ENCODE measurements at places on chromosomes 11 and 22.

GRCh38 chr22:32083000-32083399, 39.9 kb downstream of the SLC5A1 start:
- DNase-seq: no peak

DNA sequence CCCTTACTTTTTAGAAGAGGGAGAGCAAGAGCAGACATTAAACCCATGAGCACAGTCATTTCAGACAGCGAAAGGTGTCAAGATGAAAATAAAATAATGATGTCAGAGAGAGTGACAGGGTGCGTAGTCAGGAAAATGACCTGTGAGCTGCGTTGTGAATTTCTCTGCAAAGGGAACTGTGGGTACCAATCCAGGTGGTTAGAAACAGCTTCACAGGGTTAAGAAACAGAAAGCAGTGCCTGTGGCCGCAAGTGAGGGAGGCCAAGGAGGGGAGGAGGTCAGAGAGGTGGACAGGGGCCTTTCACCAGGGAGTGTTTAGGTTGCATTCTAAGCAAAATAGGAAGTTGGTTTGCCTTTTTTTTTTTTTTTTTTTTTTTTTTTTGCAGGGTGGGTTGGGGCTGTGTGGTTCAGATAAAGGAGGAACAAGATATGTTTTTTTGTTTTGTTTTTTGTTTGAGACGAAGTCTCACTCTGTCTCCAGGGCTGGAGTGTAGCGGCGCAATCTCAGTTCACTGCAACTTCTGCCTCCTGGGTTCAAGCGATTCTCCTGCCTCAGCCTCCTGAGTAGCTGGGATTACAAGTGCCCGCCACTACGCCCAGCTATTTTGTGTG, 7.9 kb downstream of the TIGD3 start:
- DNase-seq: no peak

DNA sequence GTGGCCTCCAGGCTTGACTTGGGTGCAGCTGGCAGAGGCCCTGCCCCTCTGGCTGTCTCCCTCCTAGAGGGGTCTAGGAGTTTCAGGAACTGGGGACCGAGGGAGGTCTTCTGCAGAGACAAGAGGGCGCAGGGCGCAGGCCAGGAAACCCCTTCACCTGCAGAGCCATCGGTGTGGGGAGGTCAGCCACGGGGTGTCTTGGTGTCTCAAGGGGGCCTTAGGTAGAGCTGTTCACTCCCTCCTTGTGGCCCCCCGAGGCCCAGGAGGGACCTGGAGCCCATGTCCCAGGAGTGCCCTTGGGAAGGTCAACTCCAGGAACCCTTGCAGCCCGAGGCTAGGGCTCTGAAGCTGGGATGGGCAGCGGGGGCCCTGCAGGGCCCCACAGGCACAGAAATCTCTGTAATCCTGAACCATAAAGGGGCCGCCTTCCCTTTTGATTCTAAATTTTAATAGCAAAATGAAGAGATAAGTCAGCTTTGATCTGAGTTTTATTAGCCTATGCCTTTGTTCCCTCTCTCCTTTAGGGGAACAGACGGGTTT, 31.4 kb upstream of the TH start:
- no peak for DNase-seq

DNA sequence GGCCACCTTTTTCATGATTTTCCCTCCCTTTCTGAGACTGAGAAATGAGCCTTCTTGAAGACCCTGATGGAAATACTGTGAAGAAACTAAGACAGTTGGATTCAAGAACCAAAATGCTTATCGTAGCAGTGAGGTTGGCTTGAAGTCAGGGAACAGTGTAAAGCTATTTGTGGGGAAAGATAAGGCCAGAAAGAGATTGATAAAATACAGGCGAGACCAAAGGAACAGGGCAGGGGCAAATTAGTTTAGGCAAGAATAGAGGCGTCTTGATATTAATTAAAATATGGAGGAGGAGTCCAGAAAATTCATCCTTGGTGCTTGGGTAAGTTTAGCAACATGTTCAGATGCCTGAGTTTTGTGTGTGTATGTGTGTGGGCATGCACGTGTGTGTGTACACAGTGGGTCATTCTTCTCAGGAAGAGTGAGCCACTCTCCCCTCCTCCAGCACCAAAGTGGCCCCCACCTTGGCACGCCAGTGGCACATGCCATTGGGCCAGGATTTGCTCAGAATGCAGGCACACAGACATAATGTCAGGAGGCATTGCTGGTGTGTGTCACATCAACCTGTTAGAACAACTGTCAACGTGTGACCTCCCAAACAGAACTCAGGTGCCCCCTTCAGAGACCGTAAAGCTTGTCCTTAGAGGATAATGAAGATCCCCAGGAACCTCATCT, 3.9 kb upstream of the EHF start:
- no peak for DNase-seq

- DNase-seq: no peak
Measured at GRCh38 chr22:25735650-25736049, 6.3 kb upstream of the MYO18B start.

DNA sequence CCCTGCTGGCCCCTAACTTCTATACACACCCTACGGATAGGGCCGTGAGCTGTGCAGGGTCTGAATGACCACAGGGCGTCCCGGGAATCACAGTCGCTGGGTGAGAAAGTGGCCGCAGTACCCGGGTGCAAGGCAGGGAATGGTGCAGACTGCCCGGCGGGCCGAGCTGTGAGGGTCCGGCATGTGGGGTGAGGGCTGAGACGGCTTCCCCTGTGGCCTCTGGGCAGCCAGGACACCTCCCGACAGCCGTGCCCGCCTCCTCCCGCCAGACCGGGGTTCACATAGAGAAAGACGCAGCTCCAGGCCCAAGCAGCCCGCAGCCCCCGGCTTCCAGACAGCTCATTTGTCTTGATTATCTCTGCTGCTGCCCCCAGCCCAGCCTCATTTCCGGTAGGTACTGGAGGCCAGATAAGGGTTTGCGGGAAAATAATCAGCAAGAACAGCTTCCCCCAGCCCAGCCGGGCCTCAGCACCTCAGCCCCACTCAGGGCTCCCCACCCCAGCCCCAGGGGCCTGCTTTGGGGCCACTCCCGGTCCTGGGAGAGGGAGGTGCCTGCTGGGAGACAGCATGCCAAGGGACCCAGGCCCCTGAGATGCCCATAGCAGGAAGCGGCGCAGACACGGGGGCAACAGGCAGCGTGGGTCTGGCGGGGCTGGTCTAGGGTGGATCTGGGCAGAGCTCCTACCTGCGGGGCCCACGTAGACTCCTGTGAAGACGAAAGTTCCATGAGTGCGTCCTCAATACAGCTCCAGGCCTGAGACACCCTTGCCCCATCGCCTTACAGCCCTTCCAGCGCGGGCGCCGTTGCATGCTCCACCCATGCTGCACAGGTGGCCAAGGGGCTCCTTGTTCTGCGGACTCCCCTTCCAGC, 123.1 kb downstream of the BRD1 start:
- DNase-seq: no peak

DNA sequence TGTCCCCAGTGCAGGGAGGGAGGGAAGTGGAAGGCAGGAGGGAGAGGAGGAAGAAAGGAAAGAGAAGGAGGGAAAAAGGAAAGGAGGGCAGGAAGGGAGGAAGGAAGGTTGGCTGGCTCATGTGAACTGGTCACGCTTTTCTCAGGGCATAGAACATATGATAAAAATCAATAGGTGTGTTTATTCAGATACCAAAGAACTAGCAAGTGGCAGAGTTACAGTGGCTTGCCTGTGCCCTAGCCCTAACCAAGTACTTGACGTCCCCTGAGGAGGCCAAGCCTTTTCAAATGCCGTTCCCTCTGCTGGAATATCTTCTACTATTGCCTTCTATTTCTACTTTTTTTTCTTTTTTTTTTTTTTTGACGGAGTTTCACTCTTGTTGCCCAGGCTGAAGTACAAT, 33.5 kb downstream of the CHRDL2 start:
- no peak for DNase-seq

DNA sequence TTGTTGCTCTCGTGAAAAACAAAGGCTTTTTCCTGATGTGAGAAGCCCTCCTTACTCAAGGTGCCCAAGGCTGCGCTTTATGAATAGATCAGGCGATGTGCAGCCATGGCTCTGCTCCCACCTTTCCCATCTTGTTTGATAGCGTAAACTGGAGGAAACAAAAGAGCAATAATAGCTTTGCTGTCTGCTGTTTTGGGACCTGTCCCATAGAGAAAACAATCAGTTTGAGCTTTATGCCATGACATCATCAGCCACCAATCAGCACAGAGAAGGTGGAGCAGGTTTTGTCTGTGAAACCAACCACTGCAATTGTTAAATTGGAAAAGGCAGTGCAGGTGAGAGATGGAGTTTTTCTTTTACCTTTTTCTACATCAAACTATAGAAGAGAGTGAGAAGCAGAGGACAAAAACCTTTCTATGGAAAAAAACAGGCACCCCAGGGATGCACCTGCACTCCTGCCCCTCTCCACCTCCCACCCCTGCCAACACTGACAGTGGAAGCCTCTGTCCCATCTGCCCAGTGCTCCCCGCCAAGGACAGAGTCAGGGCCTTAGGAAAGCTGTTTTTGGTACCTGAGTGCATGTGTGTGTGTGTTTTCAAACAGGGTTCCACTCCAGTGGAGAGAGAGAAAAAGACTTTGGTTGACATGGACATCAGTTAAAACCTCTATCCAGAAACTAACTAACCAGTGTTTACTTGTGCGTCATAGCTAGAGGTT, 80.7 kb downstream of the MICAL3 start:
- no peak for DNase-seq

GRCh38 chr11:42631220-42631843, 680.5 kb upstream of the API5 start:
- DNase-seq: no peak

GRCh38 chr11:95736355-95736754, 53.2 kb downstream of the FAM76B start:
- DNase-seq: no peak

- no peak for DNase-seq
Measured at GRCh38 chr11:79414644-79415317, 26.0 kb downstream of the TENM4 start.

DNA sequence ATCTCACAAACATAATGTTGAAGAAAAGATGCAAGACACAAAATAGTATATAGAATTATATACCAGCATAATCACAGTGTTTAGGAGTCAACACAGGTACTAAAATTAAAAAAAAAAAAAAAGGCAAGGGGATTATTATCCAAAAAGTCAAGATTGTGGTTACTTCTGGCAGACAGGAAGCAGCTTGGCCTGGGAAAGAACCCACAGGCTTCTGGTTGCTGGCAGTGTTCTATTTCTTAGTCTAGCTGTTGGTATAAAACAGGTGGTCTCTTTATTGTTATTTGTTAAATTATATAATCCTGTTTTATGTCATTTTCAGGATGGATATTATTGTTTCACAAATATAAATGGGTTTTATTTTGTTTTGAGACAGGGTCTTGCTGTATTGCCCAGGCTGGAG, 54.0 kb downstream of the C11orf58 start:
- DNase-seq: no peak

GRCh38 chr11:47105974-47106373, 70.7 kb downstream of the ARFGAP2 start:
- no peak for DNase-seq

- no peak for DNase-seq
Measured at GRCh38 chr11:102810950-102811660, 13.1 kb upstream of the MMP1 start.

DNA sequence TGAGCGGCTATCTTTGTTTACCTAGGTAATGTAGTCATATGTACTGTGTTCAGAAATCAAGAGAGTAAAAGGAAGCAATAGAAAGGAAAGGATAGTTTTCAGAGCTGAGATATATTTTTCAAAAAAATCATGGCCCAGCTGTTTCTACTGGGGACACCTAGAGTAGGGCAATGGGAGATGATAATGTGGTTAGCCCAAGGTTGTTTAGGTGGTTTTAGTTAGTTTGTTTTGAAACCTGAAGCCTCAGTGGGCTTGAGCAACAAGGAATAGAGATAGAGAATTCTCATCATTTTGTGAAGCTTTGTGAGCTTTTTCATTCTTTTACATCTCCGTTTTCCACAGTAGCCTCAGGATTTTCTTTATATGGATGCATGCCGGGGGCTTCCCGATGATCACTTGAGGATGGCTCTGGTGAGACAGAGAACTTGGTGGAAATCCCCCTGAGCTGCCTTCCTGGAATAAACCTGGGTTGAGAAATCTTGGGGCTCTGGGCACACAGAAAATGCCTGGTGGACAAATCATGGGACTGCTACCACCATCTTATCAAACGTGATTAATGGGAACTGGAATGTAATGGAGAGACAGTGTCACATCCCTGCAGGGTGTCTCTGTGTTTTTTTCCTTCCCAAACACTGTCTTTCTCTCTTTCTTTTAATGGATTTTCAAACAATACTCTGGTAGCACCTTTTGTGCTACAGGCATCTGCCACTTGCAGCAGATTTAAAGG, 49.0 kb downstream of the ARHGAP42 start:
- no peak for DNase-seq

GRCh38 chr22:29320546-29320945, 5.0 kb upstream of the RASL10A start:
- no peak for DNase-seq

DNA sequence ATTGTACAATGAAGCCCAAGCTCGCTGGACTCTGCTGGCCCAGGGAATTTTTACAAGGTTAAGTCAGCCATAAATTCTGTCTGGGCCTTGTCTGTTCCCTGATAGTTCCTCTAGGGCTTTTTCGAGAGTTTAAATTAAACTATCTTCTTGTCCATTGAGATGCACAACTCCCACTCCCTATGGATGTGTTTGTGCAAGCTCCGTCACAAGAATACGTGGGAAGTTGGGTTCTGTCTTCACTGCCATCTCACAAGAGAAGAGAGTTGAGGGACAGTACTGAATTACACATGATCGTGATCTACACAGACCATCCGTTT, 153.6 kb upstream of the TTC12 start:
- no peak for DNase-seq

GRCh38 chr11:765025-765801, 12.1 kb downstream of the GATD1 start:
- DNase-seq: peak; percentile 77

DNA sequence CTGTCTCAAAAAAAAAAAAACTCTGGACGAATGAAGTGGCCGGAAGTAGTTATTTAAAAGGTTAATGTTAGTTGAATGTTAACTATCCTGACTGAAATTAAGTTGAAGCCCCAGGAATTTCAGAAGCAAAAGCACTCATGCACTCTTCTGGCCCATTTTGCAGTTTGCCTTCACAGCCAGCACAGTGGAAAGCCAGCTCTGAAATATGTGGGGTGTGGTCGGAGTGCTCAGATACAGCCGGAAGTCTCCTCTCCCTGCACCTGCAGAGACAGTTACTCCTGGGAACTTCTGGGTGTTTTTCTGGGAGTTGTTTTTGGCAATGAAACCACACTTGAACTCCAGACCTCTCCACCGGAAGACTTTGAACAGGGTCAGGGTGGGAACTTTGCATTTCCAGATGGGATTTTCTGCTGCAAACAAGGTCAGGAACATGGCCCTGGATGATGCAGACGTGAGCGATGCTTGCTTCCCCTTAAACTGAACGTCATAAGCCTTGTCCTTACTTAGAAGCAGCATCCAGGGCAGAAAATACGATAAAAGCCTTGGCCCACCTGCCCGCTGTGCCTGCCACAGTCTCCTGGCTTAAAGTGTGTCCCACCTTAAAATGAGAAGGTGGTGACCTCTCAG, 21.5 kb upstream of the CABP2 start:
- DNase-seq: no peak

- DNase-seq: no peak
Measured at GRCh38 chr11:33324302-33324985, 67.3 kb downstream of the HIPK3 start.

- DNase-seq: no peak
Measured at GRCh38 chr11:38252620-38253019, 1654.6 kb upstream of the RAG2 start.

GRCh38 chr11:57560146-57560545, 7.3 kb downstream of the UBE2L6 start:
- no peak for DNase-seq

All from CD4-positive, alpha-beta T cell treated with Interleukin-4 for 1 hour (primary cell).